HFFc6 (cell line): ENCODE measurements at places on chromosomes 12 and 14. TPM values are rescaled to one million over a fixed set of nuclear protein-coding genes. Genes with fewer than 3 reads are reported as not detected.

TAS2R9 gene
- total RNA-seq: not detected in 3 replicates

- H3K36me3 ChIP-seq: peaks cover 13% of the 10 kb centered on the region
- peaks cover 17% of the 10 kb centered on the region for H3K4me1 ChIP-seq
- no peaks in the 10 kb centered on the region for H3K27me3 ChIP-seq
- no peak overlapping the region for H3K4me3 ChIP-seq
- H3K27ac ChIP-seq: no peak overlapping the region
- DNase-seq: no peak
Observed at GRCh38 chr12:1503281-1503711, 91.1 kb downstream of the FBXL14 start.

- H3K27me3 ChIP-seq: no peaks in the 10 kb centered on the region
- H3K36me3 ChIP-seq: no peaks in the 10 kb centered on the region
- H3K27ac ChIP-seq: peak overlapping the region; percentile 77
- peak; percentile 51 for DNase-seq
- H3K4me3 ChIP-seq: peak overlapping the region; percentile 21; the same call in 1 of the 2 replicates
Observed at GRCh38 chr12:13175499-13175898, 21.0 kb upstream of the EMP1 start.

AP5M1 gene
- 52.1 to 66.3 TPM (median 56.4 TPM) in 3 replicates for total RNA-seq
